ENCODE measurements at places on chromosomes 13 and 19.

DNA sequence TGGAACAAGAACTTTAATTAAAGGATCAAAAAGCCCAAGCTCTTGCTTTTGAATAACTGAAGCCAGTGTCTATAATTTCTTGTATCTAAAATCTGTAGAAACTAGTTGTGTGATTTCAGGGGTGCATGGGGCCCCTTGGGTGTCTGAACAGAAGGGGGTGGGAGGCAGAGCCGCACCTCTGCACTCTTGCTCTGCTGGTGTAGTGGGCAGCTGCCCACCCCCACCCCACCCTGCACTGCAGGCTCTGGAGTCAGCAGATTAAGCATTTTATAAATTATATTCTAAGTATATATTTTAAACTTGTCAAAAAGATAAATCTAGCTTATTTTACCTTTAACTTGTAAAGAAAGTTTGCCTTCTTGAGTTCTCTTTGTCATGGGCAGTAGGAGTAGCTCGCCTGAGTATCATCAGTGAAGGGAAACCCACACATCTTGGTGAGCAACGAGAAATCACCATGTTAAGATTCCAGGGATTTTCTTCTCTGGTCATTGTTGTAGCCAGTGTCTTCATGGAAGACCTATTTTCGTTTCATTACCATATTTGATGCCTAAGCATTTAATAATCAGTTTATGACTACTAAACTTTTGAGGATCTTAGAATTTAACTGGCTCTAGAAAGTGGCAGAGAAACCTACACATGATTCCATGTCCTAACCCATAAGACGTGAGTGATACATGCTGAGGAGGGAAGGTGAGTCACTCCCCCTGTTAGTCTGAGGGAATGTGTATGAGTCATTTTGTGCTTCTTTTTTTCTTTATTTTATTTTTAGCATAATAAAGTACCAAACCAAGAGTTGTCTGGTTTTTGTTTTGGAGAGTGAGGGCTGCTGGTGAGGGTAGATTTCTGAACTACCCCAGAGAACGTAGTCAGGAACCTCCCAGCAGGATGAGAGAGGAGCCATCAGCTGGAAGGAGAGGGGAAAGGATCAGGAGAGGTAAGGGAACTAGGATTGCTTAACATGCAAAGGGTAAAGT is 7.7 kb downstream of the UBE2L5 start:
- peak; percentile 76 for DNase-seq

DNA sequence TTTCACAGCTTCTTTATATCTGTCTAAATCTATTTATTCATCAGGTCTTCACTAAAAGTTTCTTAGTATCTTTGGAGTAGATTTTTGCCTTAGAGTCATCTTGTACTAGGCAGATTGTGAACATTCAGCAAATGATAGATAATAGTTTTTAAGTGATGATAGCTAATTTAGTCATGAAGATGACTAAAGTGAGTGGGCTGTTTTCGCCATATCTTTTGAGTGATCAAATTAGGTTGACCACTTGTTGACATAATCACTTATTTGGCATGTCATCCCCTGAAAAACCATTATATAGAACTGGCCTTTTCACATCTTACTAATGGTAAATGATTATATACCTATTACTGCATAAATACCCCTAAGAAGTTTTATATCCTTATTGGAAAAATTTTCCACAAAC is 999.2 kb downstream of the PCDH17 start:
- DNase-seq = no peak

GRCh38 chr13:44974056-44974793 is 15.0 kb downstream of the NUFIP1 start:
- no peak for DNase-seq

DNA sequence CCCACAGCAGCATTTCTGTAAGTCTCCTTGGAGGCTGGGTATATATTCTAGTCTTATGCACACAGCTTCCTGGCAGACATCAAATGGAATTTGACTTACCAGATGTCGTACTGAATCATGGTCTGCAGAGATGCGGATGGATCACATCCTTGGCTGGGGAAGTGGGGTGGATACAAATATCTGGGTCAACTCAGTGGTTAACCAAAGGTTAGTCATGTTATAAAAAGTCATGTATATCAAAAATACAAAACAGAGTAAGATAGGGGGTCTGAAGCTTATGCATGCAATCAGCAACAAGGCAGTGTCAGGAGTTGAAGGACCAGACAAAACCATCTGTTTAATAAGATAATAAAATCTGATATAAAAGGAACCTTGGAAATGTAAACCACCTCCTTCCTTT is 61.9 kb downstream of the WASF3 start:
- peak; percentile 47 for DNase-seq

- no peak for DNase-seq
These were observed 49.4 kb downstream of the KLF2 start for GRCh38 chr19:16373989-16374388.

GRCh38 chr19:11479090-11479897 is 1.6 kb downstream of the ELAVL3 start:
- no peak for DNase-seq

DNA sequence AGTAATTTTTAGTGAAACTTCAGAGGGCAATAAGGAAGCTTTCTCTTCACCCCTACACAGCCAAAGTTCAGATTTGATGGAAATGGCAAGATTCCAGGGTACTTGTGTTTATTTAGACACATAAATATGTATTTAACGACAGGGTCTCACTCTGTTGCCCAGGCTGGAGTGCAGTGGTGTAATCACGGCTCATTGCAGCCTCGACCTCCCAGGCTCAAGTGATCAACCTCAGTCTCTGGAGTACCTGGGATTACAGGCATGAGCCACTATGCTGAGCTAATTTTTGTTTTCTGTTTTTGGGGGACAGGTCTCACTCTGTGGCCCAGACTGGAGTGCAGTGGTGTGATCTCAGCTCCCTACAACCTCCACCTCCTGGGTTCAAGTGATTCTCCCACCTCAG is 2.0 kb upstream of the SYCE2 start:
- no peak for DNase-seq
